ENCODE measurements at places on chromosomes 6 and 20.

DNA sequence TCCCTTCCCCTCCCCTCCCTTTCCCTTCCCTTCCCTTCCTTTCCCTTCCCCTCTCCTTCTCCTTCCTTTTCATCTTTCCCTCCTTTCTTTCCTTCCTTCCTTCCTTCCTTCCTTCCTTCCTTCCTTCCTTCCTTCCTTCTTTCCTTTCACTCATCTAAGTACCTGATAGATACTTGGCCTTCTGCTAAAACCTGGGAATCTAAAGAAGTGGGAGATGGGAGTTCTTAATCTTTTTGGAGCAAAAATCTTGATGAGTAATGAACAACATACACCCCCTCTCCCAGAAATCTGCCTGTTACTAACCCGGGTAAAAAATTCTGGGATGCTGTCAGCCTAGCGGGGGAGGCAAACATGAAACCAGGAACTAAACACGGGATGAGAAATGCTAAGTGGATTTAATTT is 100.7 kb downstream of the VEGFA start:
- DNase-seq, result no peak

- no peak for DNase-seq
Measured at GRCh38 chr20:63087236-63087871, 80.6 kb upstream of the BHLHE23 start.

GRCh38 chr6:7188492-7188891 is 80.7 kb downstream of the RREB1 start:
- DNase-seq, result no peak

DNA sequence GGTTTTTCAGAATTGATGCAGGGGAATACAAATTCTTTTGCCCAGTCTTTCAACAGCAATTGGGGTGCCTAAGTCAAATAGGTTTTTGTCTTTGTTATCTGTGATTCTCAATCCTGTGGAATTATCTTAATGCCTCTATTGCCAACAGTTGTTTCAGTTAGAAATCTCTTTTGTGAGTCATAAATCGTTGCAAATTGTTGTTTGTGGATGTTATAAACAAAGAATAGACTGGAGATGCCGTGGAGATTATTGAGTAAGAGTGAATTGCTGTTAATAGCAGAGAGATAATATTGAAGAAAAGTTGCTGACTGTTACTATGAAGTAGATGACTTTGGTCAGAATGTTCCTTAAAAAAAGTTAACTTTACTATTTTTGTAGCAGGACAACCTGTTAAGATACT is 63.7 kb upstream of the POPDC3 start:
- no peak for DNase-seq

DNA sequence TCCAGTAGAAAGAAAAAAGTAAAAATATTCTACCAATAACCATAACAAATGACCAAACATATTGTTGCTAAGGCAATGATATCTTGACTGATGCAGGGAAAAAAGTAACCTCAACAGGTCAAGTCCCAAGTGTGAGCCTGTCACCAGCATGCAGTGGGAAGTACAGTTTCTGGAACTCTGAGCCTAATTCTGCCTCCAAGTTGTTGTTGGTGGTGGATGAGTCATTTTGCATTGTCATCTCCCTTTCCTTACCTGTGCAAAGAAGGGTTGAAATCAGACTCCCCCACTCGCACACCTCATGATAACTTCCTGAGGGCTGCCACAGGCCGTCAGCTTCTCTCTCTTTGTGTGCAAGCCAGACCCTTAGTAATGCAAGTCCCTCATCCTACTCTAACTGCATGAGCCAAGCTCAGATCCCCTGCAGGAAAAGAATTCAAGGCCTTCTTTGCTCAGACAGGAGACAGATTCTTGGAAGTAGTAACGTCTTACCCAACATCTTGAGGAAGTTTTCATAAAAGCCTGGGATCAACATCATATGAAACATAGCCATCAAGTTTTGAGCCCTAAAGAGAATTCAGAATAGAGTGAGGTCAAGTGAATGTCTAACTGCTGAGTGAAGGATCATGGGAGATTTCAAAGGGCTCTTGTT is 207.6 kb upstream of the FOXA2 start:
- no peak for DNase-seq

DNA sequence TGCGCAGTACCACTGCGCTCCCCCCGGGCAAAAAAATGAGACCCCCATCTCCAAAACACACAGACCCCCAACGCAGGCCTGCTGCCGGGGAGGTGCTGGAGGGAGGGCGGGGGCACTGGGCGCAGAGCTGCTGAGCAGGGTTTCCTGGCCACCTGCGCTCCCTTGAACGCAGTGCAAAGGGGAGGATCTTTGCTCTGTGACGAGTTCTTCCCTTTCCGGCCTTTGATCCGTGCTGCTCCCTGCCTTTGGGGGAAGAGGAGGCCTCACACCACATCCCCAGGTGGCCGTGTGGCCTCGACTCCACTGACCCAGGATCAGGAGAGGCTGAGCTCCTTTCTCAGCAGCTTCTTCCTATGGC is 8.9 kb upstream of the COL20A1 start:
- DNase-seq, result no peak
